ENCODE measurements at places on chromosomes 7 and 10. TPM values are rescaled to one million over a fixed set of nuclear protein-coding genes. Genes with fewer than 3 reads are reported as not detected.

Gene HOXA13
- total RNA-seq = not detected

- peaks cover 5% of the 10 kb centered on the region for H3K27me3 ChIP-seq
- H3K36me3 ChIP-seq = peaks cover 77% of the 10 kb centered on the region
- H3K4me3 ChIP-seq = peak overlapping the region; percentile 69
- no peak for DNase-seq
- H3K27ac ChIP-seq = peak overlapping the region; percentile 59
- peaks cover 4% of the 10 kb centered on the region for H3K4me1 ChIP-seq
Observed at GRCh38 chr7:149615690-149616270, 118.2 kb upstream of the ZNF746 start.

GRCh38 chr10:5490698-5491464 is 8.5 kb downstream of the CALML5 start:
- no peak overlapping the region for H3K27ac ChIP-seq
- peaks cover 9% of the 10 kb centered on the region for H3K4me1 ChIP-seq
- DNase-seq = no peak
- peaks cover 9% of the 10 kb centered on the region for H3K27me3 ChIP-seq
- no peaks in the 10 kb centered on the region for H3K36me3 ChIP-seq

Gene PCGF5
- total RNA-seq = 21.5 TPM

DNA sequence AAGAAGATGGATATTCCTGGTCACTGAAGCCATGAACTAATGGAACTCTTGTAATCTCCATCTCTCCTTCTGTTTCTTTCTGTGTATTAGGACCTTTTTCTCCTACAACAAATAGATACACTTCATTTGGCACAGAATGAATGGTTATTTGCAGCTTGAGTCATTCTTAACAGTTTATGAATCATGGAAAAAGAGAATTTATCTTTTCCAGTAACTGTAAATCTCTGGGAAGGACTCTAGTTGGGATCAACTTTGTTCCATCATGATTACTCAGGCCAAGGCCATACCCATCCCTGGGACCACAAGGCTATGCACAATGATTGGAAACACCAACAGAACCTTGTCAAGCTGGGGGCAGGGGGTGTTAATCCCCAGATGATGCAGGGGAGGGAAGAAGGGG is 36.1 kb upstream of the MDFIC start:
- H3K27me3 ChIP-seq = no peaks in the 10 kb centered on the region
- DNase-seq = no peak
- no peak overlapping the region for H3K4me3 ChIP-seq
- no peaks in the 10 kb centered on the region for H3K36me3 ChIP-seq

GRCh38 chr10:104328646-104328895 is 9.7 kb downstream of the ITPRIP start:
- H3K36me3 ChIP-seq = peaks cover 17% of the 10 kb centered on the region
- peak overlapping the region; percentile 96 for H3K27ac ChIP-seq
- DNase-seq = no peak
- H3K27me3 ChIP-seq = peaks cover 21% of the 10 kb centered on the region

DNA sequence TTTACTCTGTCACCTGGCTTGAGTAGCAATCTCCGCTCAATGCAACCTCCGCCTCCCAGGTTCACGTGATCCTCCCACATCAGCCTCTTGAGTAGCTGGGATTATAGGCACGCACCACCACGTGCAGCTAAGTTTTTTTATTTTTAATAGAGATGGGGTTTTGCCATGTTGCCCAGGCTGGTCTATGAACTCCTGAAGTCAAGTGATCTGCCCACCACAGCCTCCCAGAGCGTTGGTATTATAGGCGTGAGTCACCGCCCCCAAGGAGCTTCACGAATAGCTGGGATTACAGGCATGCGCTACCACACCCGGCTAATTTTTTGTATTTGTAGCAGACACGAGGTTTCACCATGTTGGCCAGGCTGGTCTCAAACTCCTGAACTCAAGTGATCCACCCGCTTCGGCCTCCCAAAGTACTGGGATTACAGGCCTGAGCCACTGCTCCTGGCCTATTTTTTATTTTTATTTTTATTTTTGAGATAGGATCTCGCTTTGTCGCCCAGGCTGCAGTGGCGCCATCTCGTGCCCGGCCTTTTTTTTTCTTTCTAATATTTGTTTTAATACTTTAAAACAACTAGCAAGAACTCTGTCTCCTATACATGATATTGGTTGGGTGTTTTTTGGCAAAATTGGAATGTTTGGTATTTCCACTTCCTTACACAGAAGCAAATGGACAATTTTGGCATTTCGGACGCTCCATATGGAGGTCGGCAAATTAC is 1.1 kb downstream of the EFCAB10 start:
- no peak for DNase-seq
- peaks cover 3% of the 10 kb centered on the region for H3K4me1 ChIP-seq
- peaks cover 8% of the 10 kb centered on the region for H3K36me3 ChIP-seq
- no peaks in the 10 kb centered on the region for H3K27me3 ChIP-seq

Gene RNF32
- 1.9 TPM for total RNA-seq

DNA sequence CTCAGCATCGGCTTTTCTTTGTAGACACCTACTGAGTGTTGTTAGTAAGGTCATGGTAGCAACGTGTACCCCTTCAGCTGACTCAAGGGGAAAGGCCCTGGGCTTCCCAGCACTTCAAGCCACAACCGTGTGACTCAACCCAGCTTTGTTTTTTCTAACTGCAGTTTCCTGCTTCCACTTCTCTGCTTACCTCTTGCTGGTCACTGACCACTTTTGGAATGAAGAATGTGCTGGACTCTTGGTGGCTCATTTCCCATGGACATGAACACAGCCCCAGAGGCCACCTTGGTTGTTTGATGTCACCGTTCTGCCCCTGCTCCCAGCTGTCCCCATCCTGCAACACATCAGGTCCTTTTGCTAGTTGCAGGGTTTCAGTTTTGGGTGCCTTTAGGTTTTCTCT is 69.5 kb upstream of the ZNF438 start:
- H3K4me1 ChIP-seq = no peaks in the 10 kb centered on the region
- no peak overlapping the region for H3K4me3 ChIP-seq
- no peaks in the 10 kb centered on the region for H3K36me3 ChIP-seq
- peaks cover 6% of the 10 kb centered on the region for H3K27me3 ChIP-seq
- no peak overlapping the region for H3K27ac ChIP-seq

DNA sequence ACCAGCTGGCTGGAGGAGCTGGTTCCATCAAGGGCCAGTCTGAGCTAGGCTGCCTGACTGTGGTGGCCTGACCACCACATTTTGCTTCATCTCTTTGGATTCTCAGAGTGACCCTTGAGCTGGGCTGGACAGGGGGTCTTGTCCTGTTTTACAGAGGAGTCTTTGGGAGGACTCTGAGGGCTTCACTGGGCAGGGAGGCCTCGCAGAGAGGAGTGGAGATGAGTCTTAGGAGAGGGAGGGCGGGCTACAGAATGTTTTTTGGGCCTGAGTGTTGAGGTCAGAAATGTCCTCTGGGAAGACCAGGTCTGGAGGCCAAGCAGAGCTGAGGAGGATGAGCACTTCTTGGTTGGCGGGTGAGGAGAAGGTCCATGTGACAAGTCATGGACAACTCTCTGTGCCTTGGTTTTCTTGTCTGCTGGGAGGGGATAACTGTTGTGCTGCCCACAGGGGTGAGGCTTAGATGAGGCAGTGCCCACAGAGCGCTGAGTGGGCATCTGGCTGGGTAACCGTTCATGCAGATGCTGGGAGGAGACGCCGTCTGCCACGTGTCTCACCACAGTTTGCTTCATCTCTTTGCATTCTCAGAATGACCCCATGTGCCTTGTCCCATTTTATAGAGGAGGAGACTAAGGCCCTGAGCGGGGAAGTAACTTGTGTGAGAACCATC is 9.4 kb downstream of the TSPAN15 start:
- peaks cover 12% of the 10 kb centered on the region for H3K36me3 ChIP-seq
- peaks cover 73% of the 10 kb centered on the region for H3K4me1 ChIP-seq
- peak overlapping the region; percentile 73 for H3K4me3 ChIP-seq
- peak overlapping the region; percentile 94 for H3K27ac ChIP-seq
- peaks cover 9% of the 10 kb centered on the region for H3K27me3 ChIP-seq
